ENCODE measurements at places on chromosomes 3 and 15.

DNA sequence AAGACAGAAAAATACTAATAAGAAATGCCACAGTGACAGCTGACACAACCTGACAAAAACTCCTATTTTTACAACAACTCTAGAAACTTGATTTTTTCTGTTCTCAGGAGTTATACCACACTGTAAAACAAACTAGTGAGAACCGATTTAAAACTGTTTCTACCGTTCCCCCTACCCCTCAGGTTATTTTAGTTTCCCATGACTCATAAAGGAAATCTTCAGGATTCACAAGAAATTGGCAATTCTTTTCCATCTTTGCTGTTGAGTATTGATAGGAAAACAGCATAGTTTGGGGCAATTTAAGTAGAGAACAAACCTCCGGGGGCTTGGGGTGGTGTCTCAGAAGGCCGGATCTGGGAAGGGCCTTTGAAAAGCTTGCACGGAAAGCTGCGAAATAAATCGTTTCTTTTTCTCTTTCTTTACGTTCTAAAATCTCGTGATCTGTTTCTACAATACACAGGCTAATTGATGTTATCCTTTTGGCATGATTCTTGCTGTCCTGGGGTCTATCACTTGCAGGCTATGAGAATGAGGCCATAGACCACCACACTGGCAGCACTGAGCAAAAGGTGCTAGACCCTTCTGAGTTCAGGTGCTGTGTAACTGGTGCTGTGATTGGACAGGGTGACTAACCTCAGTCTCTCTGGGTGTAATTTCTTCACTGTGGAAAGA lies 89.3 kb downstream of the LPP start:
- no peak for DNase-seq

DNA sequence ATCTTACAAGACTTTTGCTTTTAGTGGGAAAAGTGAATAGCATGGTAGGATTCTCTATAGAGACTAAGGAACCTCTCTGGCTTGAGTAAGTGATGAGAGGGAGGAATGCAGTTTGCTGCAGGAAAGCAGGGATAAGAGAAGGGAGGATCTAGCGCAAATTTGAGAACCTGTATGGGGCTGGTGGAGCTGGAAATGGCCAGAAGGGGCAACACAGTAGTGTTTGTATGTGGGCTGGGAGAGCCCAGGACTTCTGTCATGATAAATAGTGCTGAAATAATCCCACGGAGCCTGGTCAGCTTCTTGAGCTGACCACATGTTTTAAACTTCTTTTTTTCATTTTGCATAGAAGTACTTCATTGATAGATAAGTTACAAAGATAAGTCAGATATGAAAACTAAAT lies 11.2 kb upstream of the SHC4 start:
- DNase-seq = no peak

GRCh38 chr15:58724466-58724865 lies 25.0 kb downstream of the ADAM10 start:
- no peak for DNase-seq

DNA sequence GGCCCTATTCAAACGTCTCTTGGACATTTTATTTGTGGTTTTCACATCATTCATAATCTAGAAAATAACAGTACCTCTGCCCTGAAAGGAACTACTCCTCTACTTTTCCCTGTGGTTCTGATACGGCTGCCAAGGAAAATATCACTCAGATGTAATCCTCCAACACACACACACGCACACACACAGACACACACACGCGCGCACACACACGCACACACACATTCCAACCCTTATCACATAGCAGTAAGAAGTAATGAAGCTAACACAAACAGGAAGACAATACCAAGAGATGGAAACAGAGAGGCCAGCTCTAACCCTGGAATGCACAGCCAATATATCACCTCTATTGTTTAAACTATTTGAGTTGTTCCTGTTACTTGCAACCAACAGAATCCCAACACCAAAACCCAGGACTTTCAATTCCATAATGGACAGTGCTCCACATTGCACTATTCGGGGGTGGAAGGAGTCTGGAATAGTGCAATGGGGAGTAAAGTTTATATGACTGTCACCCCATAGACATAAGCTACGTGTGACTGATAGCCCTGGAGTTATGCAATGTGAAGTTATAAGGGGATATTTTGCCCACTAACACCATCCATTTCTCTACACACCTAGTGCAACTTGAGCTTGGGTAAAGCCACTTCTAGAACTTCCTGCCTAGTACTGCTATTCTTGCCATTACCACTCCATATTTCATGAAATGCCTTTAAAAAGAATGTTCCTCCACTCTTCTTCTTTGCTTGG lies 71.3 kb upstream of the FNDC3B start:
- DNase-seq = no peak

GRCh38 chr3:177563792-177564191 lies 366.5 kb upstream of the TBL1XR1 start:
- DNase-seq = no peak

GRCh38 chr3:183540501-183541234 lies 14.8 kb downstream of the KLHL6 start:
- DNase-seq = no peak

GRCh38 chr3:64414043-64414442 lies 188.8 kb upstream of the PRICKLE2 start:
- no peak for DNase-seq

GRCh38 chr3:114155370-114155821 lies 23.5 kb downstream of the DRD3 start:
- DNase-seq = no peak

GRCh38 chr3:149784064-149784704 lies 8.2 kb downstream of the ANKUB1 start:
- DNase-seq = no peak

DNA sequence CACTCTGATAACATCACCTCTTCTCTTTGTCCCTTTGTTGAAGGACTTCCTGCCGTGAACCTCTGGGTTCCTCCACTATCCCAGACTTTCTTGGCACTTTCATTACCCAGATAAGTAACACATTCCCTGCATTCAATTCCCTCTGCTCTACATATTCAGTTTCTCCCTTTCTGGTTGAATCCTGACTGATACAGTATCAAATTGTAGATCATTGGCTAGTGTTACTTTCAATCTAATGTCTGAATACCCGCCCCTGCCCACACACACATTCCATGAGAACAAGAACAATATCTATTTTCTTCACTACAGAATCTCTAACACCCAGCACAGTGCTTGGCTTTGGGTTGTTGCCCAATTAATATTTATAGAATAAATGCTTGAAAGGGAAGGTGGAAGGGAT lies 163.5 kb downstream of the ABHD5 start:
- no peak for DNase-seq

DNA sequence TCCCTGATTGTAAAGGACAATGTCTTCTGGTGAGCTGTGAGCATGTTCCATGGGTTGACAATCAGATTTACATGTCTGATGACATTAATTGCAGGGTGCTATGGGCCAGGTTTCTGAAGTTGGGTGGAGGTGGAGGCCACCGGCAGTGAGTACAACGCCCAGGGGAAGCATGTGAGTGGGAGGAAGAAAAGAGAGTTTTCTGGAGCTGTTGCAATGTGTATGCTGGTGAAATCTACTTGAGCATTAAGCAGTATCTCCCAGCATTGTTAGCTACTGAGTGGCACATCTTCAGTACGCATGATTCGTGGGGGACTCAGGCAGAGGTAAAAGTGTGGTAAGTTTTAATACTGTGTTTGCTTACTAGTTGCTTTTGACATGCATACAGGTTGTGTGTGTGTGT lies 26.6 kb downstream of the TMEM45A start:
- DNase-seq = no peak

- DNase-seq = no peak
Observed at GRCh38 chr15:57158589-57158988, 217.7 kb upstream of the CGNL1 start.

GRCh38 chr3:156892701-156893100 lies 66.5 kb downstream of the LEKR1 start:
- no peak for DNase-seq

- DNase-seq = no peak
Observed at GRCh38 chr15:61621146-61621545, 392.0 kb upstream of the RORA start.

DNA sequence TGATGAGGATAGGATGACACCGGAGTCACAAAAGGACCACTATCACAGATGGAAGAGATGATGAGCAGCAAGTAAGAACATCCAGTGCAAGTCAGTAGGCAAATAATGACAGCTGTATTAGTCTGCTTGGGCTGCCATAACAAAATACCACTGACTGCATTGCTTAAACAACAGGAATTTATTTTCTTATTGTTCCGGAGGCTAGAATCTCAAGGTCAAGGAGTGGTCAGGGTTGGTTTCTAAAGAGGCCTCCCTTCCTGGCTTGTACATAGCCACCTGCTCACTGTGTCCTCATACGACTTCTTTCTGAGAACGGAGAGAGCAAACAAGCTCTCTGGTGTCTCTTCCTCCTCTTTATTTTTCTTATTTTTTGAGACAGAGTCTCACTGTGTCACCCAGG lies 380.7 kb downstream of the PLOD2 start:
- no peak for DNase-seq

DNA sequence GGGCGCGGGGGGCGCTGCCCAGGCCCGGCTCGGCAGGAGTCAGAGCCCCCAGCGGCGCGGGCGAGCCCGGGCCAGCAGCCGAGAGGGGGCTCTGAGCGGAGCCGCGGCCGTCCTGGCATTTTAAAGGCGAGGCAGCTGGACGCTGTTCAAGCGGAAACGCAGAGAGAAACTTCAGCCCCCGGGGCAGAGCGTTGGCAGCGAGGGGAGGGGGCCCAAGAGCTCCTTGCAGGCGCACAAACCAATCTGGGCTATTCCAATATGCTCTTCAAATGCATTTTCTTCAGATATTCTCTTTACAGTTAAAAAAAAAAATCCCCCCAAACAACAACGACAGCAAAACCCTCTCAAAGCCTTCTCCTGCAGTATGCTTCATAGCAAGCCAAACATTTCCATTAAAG lies at the start of gene CTXND1:
Gene CTXND1 (minus strand): TSS at position 93 of the 398 bp plus-strand sequence. CDS start 50,264 bp downstream, outside the sequence.
- DNase-seq = no peak

DNA sequence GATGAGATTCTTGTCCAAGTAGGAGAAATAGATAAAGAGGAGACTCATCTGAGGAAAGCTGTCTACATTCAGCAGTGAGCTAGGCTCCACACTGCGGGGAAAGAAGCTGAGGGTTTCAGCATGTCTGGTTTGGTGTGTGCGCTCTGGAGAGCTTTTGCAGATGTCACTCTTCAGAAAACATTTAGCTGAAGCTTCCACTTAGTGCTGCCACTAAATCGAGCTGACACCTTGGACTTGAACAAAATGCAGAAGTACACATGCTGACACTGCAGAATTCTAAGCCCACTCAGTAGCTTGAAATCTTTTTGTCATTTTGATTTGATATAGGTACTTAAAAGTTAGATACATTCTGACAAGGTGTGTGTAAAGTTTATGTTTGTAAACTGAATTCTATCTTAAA lies 32.3 kb upstream of the CRTC3 start:
- DNase-seq = no peak

DNA sequence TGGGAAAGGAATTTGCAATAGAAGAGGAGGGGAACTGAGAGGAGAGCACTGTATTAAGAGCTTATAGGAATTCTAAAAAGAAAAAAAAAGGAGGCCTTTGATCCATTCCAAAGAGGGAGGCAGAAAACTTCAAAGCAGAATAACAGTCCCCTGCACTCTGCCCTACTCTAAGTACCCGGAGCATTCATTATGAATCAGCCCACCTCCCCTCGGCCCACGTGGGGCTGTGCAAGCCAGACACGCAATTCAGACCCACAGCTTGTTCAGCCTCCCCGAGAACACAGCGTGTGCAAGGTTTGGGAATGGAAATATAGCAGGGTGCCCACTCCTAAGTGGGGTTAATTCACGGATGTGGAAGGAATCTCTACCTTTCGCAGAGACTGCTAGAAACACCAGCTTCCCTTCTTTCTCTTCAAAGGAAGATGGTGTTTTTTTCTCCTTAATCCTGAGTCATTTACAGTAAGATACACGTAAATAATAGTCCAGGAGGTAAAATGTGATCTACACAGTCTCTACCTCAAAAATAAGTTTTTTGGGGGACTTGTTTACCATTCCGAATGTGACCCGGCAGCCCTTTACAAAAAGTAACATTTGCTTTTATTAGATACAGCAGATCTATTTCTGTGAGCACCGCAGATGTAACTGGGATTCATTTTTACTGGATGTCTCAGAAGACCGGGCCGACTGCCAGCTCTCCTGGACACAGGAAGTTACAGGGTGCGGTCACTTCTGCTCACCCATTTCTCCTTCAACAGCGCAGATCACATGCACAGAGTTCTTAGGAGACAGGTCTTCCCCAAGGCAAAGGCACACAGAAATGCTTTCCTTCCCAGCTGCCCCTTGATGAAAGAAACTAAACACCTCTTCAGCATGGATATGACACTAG lies 768.5 kb upstream of the CFAP20DC start:
- DNase-seq = no peak

DNA sequence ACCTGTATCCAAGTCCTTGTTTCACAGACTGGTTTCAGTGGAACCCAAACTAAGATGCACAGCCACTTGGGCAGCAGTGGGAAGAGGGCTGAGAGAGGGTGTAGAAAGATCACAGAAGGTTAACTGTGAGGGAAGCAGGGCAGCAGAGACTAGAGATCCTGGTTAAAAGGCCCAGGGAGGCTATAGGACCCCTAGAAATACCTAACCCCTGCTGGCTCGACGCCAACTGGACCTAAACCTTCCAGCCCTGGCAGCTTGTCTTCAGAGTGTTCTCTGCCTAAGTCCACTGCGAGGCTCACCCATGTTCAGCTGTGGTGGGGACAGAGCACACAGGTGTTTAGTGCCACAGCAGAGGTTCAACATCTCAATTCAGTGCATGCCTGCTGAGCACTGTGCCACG lies 96.5 kb downstream of the ZNF621 start:
- no peak for DNase-seq

DNA sequence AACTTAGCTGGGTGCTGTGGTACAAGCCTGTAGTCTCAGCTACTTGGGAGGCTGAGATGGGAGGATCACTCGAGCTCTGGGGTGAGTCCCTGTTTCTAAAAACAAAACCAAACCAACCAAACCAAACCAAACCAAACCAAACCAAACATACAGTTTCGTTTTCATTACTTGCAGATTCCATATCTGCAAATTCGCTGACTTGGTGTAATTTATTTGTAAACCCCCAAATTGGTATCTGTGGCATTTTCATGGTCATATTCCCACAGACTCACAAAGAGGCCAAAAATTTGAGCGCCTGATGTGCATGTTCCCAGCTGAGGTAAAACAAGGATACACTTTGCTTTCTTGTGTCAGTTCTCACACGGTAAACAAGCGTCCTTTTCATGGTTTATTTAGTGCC lies 1138.3 kb downstream of the ROBO1 start:
- DNase-seq = no peak

- DNase-seq = no peak
Observed at GRCh38 chr3:52147804-52148203, 6.4 kb downstream of the POC1A start.

Data from stimulated activated CD4-positive, alpha-beta T cell treated with anti-CD3 and anti-CD28 coated beads, TNF-alpha, amount 100 ng/mL, for 4 hours (primary cell).